Occipital lobe (tissue), 3 donors: ENCODE measurements at places on chromosomes 3 and 15. TPM values are rescaled to one million over a fixed set of nuclear protein-coding genes. Genes with fewer than 3 reads are reported as not detected.

- DNase-seq = peak; percentile 32
Measured at GRCh38 chr15:77418966-77419835, 703 bp downstream of the PEAK1 start.

DNA sequence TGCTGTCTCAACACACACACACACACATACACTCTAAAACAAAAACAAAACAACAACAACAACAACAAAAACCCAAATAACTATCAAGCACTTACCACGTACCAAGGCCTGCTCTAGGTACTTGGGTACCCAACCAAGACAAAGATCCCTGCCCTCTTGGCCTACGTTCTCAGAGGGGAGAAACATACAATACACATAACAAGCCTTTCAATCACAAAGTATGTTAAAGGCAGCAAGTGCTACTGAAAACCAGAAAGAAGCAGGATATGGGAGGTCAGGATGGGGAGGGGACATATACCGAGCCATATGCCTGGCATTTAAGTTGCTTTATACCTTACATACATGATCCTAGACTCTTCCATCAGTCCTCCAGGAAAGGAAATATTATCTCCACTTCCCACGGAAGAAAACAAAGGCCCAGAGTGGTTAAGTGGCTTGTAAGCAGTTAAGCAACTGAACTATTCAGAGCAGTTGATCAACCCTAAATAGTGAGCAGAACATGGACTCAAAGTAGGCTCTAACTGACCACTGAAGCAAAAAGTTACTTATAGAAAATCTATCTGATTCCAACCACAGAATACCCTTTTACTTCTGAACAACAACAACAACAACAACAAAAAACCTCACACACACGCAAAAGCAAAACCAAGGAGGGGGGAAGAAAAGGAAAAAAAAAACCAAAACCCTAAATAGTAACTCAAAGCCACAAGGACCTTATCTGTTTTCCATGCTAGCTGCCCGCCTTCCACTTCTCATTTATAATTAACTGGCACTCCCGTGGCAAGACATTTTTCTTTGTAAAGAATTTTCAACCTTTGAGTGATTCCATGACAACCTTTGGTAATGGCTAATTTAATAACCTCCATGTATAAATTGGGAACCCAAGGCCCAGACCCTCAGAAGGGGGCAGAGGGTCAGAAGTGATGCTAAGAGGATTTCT is 21.0 kb downstream of the PRICKLE2 start:
- no peak for DNase-seq

- no peak for DNase-seq
Measured at GRCh38 chr3:151430821-151431484, 29.9 kb downstream of the IGSF10 start.

- DNase-seq = no peak
Measured at GRCh38 chr3:149535333-149535685, 60.8 kb downstream of the TM4SF4 start.

- DNase-seq = no peak
Measured at GRCh38 chr15:70203981-70204560, 106.4 kb upstream of the TLE3 start.

- DNase-seq = no peak
Measured at GRCh38 chr3:188244395-188244861, 90.5 kb downstream of the LPP start.

DNA sequence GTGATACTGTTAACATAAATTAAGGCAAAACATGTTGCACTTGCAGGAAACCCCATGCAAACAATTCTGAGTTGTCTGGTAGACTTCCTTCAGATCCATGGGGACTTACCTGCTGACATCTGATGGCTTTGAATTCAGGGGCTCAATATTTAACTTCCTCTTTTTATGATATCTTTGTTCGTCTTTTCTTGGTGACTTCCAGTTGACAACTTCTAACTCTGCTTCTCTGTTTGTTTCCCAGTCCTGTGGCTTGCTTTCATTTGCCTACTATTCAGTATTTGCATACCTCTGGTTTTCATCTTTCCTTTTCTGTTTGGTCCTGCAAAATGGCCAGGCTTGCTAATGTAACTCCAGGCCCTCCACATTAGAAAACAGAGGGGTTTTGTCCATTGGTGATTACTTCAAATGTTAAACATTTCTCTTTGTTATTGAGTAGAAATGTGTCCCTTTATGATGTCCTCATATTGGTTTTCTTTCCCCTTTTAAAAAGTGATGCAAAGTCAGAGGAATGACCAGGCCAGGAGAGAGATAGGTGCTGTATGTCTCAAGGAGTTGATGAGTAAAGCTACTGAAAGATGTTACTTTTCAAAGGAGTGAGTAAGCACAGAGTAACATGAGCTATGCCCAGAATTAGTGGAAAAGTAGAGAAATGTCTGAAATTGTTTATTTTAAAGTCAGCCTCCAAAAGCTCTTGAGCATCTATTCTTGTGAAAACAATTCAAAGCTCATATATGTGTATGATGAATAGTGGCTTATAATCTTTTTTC is 335.9 kb downstream of the LPP start:
- DNase-seq = no peak

The CCDC54 gene
- total RNA-seq = 0.16 TPM

- no peak for DNase-seq
Measured at GRCh38 chr15:29102911-29103823, 166.5 kb downstream of the NSMCE3 start.

GRCh38 chr15:69200832-69201745 is 40.7 kb downstream of the GLCE start:
- no peak for DNase-seq

GRCh38 chr15:32803631-32804030 is 85.8 kb downstream of the GREM1 start:
- no peak for DNase-seq

DNA sequence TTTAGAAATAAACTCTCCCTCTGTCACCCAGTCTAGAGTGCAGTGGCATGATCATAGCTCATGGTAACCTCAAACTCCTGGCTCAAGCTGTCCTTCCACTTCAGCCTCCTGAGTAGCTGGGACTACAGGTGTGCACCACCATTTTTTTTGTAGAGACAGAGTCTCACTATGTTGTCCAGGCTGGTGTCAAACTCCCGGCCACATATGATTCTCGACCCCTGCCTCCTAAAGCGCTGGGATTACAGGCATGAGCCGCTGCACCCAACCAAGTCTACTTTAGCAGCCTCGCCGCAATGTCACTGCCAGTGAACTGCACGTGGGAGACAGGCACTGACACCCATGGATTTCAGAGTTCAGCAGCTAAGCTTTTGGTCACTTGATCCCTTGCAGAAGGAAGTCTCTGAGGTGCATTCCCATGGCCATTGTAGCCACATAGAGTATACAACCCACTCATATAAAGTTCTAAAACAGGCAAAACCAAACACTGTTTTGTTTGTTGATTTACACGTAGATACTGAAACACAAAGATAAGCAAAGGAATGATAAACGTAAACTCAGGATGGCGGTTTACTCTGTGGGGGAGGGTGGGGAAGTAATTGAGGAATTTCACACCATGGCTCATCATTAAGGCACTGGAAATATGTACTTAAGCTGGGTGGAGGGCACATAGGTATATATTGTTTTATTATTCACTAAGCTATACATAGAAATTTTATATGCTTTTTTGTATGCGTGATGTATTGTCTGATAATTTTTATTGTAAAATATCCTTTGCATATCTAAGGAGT is 115.0 kb downstream of the MEX3B start:
- no peak for DNase-seq

GRCh38 chr15:82371656-82372055 is 22.4 kb upstream of the GOLGA6L10 start:
- no peak for DNase-seq

DNA sequence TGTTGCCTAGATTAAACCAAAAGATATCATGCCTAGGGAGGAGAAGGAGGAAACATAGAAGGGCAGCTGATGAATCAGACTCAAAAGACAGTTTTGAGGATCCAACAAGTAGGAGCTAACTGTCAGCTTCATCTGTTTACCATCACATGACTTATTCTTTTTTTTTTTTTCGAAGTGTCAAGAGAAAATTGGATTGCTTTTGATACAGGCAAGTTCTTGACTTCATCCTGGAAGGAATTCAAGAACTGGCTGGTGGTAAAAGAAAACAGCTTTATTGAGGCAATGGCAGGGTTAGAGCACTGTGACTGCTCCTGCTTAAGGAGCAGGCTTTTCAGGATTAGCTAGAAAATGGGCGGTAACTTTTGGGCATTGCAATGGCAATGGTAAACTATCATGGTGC is 227.5 kb upstream of the KCNMB2 start:
- no peak for DNase-seq

The ZBTB11 gene
- 68.2 TPM for total RNA-seq

DNA sequence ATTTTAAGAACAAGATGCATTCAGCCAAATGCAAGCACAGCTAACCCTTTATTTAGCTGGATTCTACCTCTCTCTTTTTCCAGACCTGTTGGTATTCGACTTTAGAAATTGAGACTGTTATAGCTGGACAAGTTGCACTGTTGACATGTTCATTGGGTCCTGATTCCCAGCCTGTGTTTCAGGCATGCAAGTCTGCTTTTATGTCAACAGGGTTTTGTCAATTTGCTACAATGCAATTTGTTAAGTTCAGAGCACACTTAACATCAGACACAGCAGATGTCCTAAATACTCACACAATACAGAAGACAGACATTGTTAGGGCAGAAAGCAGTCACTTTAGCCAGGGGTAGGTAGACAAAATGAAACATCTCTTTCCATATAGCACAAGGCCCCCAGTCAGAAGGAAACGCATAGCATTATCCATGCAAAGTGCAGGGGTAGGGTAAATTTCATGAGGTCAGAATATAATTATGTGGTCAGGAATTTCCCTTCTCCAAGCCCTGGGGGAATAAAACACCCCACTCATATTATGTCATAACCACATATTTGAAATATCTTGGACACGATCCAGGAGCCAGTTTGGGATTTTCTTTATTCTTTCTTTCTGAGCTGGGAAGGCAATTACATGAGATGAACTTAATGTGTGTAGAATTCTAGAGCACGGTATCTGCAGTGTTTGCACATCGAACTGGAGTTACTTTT is 504.1 kb downstream of the NTRK3 start:
- no peak for DNase-seq

DNA sequence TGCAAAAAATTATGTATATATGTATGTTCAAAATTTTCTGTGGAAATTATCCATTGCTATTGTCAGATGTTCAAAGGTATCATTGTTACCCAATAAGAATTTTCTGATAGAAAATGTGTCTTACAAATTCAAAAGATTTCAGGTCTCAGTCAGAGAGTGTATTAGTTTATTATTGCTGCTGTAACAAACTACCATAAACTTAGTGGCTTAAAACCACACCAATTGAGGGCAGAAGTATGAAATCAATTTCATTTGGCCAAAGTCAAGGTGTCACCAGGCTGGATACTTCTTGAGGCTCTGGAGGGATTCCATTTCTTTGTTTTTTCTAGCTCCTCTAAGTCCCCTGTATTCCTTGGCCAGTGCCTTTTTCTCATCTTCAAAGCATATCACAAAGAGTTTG is 914.4 kb upstream of the ROBO1 start:
- no peak for DNase-seq

DNA sequence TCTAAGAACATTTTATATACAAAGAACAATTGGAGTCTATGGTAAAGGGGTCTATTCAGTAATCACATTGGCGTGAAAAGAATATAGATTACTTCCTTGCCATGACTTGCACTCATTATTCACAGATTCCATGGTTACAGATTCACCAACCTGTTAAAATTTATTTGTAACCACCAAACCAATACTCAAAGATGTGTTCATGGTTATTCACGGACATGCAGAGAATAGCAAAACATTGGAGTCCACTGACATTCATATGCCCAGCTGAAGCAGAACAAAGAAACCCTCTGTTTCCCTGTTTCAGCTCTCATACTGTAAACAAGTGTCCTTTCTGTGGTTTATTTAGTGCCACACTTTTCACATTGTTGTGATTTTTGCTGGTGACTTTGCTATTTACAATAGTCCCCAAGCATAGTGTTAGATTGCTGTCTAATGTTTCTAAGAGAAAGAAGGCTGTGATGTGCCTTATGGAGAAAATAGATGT is 185.8 kb upstream of the TTC14 start:
- no peak for DNase-seq

GRCh38 chr3:186181901-186182300 is 73.0 kb upstream of the ETV5 start:
- DNase-seq = no peak

The SHC4 gene
- total RNA-seq = 5.5 TPM
